CD4-positive, alpha-beta T cell treated with Interleukin-1 beta for 1 hour (primary cell): ENCODE measurements at places on chromosomes 6 and 20.

- no peak for DNase-seq
Measured at GRCh38 chr6:145727817-145728388, 7.4 kb downstream of the EPM2A start.

DNA sequence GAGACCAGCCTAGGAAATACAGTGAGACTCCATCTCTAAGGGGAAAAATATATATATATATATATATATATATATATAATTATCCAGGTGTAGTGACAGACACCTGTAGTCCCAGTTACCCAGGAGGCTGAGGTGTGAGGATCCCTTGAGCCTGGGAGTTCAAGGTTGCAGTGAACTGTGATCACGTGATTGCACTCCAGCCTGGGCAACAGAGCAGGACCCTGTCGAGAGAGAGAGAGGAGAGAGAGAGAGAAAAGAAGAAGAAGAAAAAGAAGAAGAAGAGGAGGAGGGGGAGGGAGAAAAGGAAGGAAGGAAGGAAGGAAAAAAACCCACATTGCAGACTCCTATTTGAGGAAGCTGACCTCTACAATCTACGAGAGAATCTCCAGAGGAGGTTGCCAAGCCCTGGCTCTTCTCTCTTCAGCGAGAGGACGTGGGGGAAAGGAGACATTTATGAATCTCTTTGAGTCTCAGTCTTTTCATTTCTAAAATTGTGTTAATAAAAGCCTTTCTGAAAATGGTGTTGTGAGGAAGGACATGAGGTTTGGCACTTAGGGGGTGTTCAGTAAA is 49.7 kb downstream of the COL11A2 start:
- no peak for DNase-seq

DNA sequence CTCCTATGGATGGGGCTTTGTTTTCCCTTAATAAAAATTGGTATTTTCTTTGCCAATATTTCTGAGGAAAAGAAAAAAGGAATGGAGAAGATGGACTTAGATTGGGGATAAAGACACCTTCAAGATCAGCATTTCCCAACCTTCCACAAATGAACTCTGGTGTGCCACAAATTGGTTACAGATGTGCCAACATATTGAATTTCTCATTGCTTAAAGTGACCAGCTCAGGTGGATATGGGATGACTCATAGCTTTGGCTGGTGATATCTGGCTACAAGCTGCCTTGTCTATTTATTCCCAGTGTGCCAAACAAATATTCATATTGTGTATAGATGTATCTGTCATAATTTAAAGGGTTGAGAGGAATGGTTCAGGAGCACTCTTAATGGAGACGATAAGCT is 32.5 kb downstream of the THEMIS start:
- DNase-seq, result no peak

DNA sequence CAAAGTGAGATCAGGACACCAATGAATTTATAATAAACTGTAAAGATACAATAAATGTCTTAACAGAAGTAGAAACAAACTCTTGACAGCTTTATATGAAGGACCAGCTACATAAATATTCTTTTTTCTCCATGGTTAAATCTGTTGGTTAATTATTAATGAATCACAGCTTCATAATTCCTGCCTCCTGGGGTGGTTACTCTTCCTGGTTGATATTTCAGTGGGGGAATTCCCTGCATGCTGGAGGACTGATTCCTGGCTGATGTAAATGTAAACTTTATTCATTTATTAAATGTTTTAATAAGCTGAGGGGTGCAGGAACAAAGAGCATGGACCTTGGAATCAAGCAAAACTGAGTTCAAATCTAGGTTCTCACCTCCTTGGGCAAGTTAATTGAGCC is 16.2 kb upstream of the RCAN2 start:
- no peak for DNase-seq

DNA sequence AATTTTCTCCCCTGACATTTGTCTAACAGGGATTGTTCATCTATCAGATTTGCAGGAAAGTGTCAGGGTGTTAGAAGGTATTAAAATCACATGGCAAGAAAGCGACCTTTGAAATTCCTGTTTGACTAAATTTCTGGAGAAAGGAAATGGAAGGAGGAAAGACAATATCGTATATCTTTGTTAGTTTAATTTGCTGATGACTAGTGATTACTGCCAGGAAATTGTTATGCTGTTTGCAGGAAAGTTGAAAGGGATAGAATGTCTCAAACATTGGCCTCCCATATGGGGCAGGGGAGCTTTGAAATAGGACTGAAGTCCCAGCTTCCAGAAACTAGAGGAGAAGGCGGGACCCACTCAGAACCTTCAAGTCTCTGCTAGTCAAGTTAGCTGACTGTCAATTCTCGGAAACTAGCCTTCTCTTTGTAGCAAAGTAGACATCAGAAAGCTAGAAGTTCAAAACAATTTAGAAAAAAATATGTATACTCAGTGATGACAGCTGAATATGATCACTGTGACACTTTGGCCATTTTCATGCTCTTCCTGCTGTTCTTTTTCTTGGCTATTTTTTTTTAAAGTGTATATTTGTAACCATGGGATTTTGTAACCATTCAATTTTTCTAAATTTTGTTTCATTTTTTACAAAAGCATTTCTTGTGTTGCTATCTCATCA is 53.4 kb upstream of the RALGAPA2 start:
- DNase-seq, result no peak

- no peak for DNase-seq
Measured at GRCh38 chr6:105501246-105501645, 98.4 kb upstream of the PREP start.

DNA sequence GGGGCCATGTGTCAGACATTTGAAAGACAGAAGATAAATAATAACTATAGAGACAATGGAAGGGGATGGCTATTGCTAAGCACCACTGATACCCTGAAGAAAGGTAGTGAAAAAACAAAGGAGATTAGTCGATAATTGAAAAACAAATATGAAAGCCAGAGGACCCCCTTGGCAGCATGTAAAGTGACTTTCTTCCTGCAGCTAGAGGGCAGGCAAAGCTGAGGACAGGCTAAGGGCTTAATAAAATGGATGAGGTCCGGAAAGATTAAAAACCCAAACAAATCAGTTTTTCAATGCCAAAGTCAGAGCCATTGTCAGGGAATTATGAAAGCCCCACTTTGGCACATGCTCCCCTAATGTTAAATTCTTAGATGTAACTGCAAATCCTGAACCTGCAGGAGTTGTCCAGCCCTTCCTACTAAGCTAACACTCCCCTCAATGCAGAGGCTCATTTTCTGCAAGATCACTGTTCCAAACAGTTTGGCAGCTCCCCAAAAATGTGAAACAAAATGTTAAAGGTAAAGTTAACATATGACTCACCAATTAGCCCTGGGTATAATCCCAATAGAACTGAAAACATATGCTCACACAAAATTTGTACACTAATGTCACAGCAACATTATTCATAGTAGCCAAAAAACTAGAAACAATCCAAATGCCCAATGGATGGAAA is 1177.9 kb downstream of the GRIK2 start:
- no peak for DNase-seq

DNA sequence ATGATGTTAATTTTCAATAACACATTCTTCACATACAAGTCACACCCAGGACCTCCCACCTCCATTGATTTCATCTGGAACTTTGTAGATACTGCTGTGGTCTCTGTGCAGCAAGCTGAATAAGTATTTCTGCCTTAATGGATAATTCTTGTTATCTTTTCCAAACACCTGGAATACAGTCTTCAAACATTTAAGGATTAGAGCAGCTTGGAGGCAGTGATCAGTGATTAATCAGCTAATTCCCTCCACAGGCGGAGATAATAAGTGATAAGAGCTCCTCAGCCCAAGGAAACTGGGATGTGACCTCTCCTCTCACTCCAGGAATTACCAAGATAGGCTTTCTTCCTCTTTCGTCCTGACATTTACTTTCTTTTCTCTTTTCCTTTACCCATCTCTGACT is 110.7 kb downstream of the FIG4 start:
- DNase-seq, result no peak

DNA sequence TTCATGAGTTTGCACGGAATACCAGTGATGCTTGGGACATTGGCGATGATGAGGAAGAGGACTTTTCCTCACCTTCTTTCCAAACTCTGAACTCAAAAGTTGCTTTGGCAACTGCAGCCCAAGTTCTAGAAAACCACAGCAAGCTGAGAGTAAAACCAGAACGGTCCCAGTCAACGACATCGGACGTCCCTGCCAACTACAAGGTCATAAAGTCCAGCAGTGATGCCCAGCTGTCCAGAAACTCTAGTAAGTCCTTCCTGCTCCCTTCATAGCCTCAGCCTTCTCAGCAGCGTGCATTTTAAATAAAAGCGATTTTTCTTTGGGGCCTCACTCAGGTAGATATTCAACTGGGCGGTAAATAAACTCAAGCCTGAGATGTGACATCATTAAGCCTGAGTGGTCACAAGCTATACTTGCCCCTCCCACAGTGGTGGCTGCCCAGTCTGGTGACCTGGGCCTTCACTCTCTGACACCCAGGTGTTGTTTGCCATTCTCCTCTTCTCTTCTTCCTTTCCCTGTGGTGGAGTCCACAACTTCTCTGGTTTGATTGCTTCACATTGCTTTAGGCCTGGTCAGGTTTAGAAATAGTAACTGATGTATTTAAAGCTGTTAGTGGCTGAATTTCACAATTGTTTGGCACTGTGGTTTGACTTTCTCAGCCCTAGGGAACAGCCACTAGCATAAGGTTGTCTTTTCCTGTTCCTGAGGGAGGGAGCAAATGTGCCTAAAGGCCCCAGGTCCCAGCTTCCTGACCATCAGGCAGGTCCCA is 21.6 kb upstream of the TMEM217 start:
- no peak for DNase-seq

DNA sequence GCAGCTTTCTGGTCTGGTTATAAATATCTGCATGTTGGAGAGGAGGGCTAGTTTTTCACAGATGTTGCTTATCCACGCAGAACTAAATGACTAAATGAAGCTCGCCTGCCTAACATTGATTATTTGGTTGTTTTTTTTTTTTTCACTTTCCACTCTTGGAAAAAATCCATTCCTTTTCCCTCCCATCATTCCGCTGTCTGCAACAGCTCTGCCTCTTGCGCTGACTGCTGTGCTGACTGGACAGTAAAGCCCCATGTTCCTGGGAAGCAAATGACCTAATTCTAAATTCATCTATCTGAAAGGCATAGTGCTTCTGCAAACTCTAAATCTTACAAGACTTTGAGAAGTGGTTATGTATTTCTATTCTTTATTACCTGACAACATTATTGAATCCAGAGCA is 255.5 kb upstream of the PLN start:
- no peak for DNase-seq

GRCh38 chr6:139265512-139266190 is 26.1 kb downstream of the TXLNB start:
- no peak for DNase-seq

DNA sequence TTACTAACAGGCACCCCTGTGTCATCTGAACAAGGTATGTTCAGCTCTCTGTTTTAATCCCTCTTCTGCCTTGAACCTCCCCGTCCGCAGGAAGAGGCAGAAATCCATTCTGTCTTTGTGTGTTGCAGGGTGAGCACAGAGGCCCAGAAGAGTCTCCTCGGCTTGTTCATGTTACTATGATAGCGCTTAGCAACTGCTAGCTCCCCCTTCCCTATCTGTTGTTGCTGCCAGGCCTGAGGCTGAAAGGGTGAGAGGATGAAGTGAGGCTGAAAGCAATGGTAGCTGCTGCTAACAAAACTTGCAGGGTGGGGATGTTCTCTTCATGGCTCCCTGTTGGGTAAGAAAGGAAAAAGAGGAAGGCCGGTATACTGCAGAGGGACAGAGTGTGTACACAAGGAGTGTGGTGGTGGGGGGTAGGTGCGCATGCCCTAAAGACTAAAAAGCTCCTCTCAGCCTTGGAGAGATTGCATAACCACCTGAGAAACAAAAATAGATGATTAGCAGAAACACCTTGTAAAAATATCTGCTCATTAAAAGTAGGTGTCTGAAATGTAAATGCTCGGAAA is 55.2 kb upstream of the CITED2 start:
- no peak for DNase-seq

GRCh38 chr6:5085648-5086293 is 630 bp downstream of the PPP1R3G start:
- no peak for DNase-seq

DNA sequence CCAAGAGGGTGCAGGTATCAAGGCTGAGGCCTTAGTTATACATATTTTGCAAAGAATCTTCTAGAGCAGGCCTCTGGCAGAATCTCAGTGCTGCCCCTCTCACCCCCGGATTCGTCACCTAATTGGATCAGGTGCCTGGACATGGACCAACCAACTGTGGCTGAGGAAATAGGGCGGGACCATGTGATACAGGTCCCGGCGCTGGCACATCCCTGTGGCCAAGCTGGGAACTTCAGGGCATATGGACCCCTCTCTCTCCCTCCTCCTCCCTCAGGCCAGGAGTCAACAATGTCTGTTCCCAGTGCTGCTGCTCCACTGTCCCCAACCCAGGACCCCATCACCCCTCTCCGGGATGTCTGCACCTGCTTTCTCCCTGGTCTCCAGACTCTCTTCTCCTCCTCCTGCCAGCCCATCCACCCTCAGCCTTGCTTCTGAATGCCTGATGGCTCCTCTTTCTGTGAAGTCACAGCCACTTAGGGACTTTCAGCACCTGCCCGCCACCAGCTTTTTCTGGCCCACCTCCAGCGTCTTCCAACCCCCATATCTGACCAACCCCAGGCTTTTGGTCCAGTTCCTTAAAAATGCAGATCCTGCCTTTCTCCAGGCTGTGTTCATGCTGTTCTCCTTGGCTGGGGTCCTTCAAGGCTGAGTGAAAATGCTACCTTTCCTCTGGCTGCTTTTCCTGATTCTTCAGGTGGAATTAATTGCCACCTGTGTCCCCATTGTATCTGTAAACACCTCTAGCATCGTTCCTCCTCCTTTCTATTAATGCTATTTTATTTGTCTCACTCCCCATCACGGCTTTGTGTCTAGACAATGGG is 19.0 kb upstream of the MLN start:
- no peak for DNase-seq

DNA sequence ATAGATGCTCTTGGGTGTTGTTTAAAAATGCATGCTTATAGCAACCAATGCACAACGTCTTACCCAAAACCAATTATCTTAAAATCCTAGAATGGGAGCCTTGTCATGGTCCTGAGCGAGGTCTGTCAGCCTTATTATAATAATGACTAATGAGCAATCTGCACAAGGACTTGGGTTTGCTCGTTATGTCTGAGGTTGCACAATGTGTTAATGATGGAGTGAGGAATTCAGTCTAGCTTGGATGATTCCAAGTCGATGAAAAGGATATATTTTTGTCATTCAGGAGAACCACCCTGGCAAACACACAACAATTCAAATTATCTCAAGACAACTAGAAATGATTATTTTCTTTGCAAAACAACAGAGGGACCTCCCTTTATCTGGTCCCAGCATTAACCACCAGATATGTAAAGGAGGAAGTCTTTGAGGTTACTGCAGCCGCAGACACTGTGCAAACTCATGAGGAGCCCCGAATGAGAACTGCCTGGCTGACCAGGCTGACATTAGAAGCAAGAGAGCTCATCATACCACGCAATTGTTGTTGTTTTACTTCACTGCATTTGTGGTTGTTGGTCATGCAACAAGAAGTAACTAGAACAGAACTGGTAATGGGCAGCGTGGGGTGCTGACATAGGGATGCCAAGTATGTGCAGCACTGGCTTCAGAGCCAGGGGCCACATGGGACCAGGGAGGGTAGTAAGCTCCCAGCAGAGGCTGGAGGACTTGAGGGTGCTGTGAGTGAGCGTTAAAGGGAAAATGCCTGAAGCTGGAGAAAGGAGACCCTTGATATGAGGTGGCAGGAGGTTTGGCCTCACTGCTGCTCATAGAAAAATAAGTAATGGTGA is 488.3 kb downstream of the CDH26 start:
- no peak for DNase-seq
